Activated CD4-positive, alpha-beta T cell treated with anti-CD3 and anti-CD28 coated beads for 4 hours (primary cell): ENCODE measurements at places on chromosomes 12 and 14.
A peak's percentile ranks its signal among the peaks of the same experiment; 100 is the strongest.

DNA sequence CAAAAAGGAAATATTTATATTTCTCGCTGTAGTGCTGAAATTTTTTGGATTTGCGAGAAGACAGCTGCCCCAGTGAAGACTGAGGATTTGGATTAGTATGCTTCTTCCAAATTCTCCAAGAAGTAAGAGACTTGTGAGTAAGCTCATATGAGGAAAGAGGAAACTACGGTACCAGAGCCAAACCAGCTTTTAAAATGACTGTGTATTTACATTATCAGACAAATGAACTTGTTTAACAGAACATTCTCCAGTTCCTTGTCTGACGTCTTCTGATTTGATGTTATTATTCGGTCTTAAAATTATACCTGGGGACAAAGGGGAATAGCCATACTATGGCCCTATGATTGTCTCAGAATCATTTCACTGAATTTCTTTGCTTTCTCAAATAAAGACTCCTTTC lies 8.0 kb downstream of the CLEC12B start:
- no peak for DNase-seq

- no peak for DNase-seq
Observed at GRCh38 chr12:72081777-72082176, 143.1 kb downstream of the TPH2 start.

GRCh38 chr12:123150744-123151456 lies at the start of gene PITPNM2:
Gene PITPNM2 (minus strand): TSS chr12:123151090. CDS start chr12:123034590, 116,500 bp downstream.
- peak; percentile 57 for DNase-seq

DNA sequence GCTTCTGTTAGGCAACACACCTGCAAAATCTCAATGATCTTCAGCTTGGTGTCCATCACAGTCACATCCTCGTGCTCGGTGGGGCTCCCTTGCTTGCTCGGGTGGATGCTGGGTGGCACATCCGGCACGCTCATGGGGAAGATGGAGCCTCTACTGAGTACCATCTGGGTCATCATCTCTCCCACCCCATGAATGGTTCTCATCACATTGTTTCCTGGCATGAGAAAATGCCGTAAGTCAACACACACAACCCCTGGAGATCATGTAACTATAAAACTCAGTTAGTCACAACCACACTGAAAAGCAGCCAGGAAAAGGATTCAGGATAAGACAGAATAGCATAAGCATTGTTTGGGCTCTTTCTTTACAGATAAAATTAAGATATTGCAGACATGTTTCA lies 201.1 kb downstream of the ITPR2 start:
- DNase-seq = no peak

DNA sequence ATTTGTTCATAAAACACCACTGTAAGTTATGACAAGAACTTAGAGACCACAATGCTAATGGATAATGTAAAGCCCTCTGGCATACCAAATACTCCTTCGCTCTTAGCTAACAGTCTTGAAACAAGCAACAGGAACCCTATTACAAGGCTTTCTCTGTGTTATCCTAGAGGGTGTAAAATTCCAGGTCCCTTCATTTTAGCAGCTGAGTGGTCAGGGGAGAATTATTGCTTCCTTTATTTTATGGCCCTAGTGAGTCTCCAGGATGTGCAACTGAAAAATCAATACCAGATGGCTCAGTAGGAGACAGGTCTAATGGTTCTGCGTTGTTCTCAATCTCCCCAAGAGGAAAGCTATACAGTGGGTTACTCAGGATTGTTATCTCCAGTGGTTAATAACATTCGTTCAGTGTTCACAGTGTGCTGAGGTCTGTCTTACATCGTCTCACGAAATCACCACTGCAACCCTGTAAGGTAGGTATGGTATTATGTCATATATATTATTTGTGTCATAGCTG lies 172.7 kb upstream of the CNOT2 start:
- no peak for DNase-seq

GRCh38 chr12:69739287-69740191 lies 879 bp downstream of the RAB3IP start:
- DNase-seq = peak; percentile 43

- DNase-seq = no peak
Observed at GRCh38 chr14:67999290-67999689, 179.7 kb downstream of the RAD51B start.

- DNase-seq = no peak
Observed at GRCh38 chr14:42814817-42815216, 1208.1 kb downstream of the LRFN5 start.

GRCh38 chr12:2960390-2960956 lies 1.3 kb downstream of the TEAD4 start:
- DNase-seq = no peak

DNA sequence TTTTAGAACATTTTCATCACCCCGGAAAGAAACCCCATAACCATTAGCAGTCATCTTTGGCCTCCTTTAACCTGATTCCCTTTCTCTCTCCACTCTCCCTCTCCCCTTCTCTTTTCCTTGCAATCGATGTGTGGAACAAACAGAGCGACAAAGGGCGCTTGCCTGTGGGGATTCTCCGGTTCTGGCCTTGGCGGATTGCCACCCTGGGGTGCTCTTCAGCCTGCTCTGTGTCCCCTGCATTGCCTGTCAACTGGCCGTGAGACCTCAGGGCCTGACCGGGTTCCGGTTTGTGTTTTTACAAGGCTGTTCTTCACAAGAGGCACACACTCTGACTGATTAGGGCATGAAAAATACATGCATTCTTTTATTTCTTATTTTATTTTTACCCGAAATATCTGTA lies 27.8 kb downstream of the LRTM2 start:
- DNase-seq = no peak

GRCh38 chr12:124636138-124636978 lies 68.9 kb upstream of the NCOR2 start:
- DNase-seq = peak; percentile 46

DNA sequence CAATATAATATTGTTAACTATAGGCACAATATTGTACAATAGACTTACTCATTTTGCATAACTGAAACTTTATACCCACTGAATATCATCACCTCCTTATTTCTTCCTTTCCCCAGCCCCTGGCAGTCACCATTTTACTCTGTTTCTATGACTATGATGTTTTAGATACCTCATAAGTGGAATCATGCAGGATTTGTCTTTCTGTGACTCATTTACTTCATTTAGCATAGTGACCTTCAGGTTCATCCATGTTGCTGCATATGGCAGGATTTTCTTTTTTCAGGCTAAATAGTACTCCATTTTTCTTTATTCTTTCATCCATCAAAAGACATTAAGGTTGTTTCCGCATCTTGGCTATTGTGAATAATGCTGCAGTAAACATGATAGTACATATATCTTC lies 18.9 kb downstream of the USP15 start:
- DNase-seq = no peak

DNA sequence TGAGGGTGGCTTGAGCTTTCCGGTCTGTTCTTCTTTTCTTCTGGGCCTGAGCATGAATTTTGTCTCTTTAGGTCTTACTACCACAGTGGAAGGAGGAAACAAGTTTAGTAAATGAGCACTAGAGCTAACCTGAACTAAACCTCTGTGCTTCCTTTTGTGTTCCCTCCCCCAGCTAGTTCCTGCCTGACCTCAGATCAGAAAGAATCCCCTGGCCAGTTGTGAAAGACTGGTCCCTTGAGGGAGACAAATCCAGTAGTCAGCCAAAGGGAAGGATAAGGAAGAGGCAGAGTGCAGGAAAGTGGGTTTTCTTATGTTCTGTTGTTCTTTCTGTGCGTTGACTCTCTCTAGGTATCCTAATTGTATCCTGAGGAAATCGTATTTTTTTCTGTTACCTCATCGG lies 17.5 kb downstream of the ZNF664 start:
- no peak for DNase-seq

- no peak for DNase-seq
Observed at GRCh38 chr14:76439237-76439775, 63.4 kb downstream of the ESRRB start.

- no peak for DNase-seq
Observed at GRCh38 chr12:38601949-38602348, 285.4 kb downstream of the ALG10B start.

GRCh38 chr12:108193917-108194316 lies 64.8 kb downstream of the WSCD2 start:
- DNase-seq = peak; percentile 5
